ENCODE measurements at places on chromosomes 1 and 21. TPM values are rescaled to one million over a fixed set of nuclear protein-coding genes. Genes with fewer than 3 reads are reported as not detected.

DNA sequence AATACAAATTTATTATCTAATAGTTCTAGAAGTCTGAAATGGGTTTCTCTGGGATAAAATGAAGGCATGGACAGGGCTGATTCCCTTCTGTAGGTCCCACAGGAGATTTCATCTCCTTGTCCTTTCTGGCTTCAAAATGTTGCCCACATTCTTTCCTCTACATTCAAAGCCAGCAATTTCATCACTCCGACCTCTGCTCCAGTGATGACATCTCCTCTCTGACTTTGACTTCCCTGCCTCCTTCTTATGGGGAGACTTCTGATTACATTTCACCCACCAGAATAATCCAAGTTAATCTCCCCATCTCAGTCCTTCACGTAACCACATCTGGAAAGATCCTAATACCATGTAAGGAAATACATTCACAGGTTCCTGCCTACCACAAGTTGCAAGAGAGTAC, 358.0 kb upstream of the C1orf87 start:
- H3K4me3 ChIP-seq: no peak overlapping the region
- no peak for DNase-seq

DNA sequence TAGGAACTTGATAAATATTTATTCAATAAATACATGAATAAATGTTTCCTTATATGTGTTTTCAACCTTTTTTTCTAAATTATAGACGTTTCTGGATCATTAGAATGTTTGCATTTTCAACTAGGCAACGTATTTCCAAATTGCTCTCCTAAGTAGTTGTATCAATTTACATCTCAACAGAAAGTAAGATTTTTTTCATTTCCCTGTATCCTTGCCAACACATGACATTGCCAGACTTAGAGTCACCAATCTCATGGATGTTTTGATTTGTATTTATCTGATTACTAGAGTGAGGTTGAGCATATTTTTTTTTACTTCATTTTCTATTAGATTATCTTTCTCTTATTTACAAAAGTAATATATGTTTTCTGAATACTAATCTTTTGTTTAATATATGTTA, 22.2 kb upstream of the SMG7 start:
- H3K4me1 ChIP-seq: no peaks in the 10 kb centered on the region
- H3K36me3 ChIP-seq: no peaks in the 10 kb centered on the region
- peaks cover 9% of the 10 kb centered on the region for H3K27me3 ChIP-seq

DNA sequence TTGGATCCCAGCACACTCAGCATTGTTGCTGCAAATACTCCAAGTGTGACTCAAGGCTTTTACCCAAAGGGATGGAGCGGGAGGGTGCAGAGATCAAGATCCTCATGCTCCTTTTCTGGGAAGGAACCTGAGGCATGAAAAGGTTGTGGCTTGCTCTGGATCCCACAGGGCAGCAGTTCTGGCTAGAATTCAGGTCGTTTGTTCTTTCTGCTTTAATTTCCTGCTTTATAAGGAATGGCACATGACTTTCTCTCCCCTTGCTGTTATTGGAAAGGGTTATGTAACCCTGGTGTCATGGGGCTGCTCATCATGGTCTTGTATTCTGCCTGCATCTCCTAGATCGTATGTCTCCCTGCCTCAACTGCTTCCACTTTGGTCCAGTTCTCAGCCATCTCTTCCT, 101.6 kb downstream of the NOS1AP start:
- H3K4me3 ChIP-seq: no peak overlapping the region
- H3K27ac ChIP-seq: no peak overlapping the region
- H3K36me3 ChIP-seq: no peaks in the 10 kb centered on the region
- DNase-seq: no peak

Gene OR10J1
- polyA plus RNA-seq: not detected

Gene CORT
- polyA plus RNA-seq: not detected

Gene FCGR1A
- not detected for polyA plus RNA-seq

Gene CCDC185
- not detected for polyA plus RNA-seq

Measured in naive thymus-derived CD8-positive, alpha-beta T cell (primary cell).